ENCODE measurements at places on chromosomes 13 and 19.

DNA sequence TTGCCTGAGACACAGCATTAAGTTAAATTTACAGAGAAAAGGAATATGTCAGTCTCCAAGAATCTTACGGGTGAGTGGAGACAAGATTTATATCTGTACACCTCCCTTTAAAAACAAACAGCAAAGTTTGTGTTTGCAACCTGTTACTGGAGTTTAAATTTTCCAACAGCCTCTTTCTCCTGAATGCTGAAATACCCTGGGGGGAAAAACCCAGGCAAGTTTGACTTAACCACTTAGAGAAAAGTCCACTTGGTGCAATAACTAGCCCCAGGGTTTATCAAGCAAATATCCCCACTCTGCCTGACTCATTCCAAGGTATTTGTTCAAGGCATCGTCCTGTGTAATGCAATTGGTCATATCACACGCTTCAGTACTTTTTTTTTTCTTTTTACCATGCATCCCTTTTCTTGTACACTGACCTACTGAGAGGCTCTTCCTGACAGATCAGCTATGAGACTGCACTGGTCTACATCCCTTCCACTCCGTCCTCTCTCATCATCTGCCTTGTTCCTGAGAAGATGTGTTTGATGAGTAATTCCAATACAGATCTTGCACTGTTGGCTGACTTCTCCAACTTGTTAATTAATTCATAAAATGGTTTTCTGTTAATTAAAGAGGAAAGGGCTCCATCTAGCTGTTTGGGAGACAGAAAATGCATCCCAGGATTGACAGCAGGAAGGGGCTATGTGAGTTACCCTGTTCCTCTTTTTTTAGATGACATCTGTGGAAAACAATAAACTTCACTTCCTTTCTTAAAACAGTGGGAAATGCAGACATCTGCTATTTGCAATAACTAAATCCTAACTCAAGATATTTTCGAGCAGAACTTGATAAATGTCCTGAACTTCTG, 212.5 kb upstream of the IRS2 start:
- DNase-seq = no peak

GRCh38 chr13:69580255-69580654, 527.4 kb upstream of the ATXN8OS start:
- no peak for DNase-seq

DNA sequence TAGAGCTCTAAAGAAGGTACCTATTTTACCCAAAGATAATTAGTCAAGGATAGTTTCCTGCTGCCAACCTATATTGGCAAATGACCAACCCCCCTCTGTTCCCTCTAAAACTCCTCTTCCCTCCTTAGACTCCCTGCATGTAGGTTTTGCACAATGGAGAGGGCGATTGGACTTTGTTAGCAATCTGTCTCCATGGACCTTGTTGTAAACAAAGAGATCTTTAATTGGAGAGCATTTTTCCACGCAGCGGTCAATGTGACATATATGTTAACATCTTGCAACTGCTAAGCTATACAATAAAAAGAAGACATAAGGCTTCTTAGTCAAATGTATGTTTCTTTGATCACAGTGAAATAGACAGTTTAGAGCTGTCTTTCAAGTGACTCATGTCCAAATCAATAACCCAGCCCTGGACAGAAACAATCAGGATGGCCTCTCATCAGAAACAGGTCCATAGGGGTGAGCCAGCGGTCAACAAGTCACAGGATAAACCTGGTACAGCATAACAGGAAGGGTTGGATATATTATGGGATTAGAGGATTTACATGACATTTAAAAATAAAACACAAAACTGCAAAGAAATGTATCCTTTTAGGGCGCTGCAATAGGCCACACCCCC, 69.7 kb upstream of the UBL3 start:
- no peak for DNase-seq

GRCh38 chr19:41906271-41906670, 22.0 kb downstream of the ERFL start:
- DNase-seq = no peak

GRCh38 chr19:726993-727956, 18.5 kb downstream of the PALM start:
- DNase-seq = no peak

All from stimulated activated CD8-positive, alpha-beta memory T cell treated with anti-CD3 and anti-CD28 coated beads, Interleukin-15, amount 100 ng/mL, for 24 hours (primary cell).